ENCODE measurements at places on chromosomes 3 and 15.
A peak's percentile ranks its signal among the peaks of the same experiment; 100 is the strongest.

GRCh38 chr3:195876297-195877064, 31.9 kb downstream of the TNK2 start:
- DNase-seq, result no peak

- DNase-seq, result no peak
These were observed 1.5 kb downstream of the ZNF639 start for GRCh38 chr3:179324270-179324754.

GRCh38 chr3:115228266-115228665, 81.2 kb upstream of the ZBTB20 start:
- DNase-seq, result no peak

DNA sequence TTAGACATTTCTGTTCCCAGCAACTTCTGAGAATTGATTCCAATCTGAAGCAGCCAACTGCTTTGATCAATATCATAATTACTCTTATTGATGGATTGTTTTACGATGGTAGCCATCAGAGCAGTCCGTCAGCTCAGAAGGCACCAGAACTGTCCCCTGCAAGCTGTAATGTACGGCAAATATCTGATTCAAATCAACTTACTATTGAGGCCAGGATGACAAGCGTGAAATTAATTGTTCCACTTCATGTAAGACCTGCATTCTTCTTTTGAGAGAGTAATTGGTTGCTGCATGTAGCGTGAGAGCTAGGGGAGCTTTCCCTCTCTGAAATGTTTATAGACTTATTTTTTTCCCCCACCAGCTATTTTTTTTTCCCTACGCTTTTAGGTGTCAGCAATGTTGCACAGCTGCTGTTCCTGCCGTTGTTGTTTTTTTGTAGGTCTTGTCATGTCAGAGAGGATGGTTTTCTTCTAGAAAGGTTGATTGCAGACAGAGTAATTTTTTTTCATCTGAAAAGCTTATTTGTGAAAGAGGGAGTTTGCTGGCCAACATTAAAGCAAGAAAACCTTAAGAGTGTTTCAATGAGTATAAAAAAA, 134.9 kb downstream of the CACNA2D3 start:
- DNase-seq, result no peak

DNA sequence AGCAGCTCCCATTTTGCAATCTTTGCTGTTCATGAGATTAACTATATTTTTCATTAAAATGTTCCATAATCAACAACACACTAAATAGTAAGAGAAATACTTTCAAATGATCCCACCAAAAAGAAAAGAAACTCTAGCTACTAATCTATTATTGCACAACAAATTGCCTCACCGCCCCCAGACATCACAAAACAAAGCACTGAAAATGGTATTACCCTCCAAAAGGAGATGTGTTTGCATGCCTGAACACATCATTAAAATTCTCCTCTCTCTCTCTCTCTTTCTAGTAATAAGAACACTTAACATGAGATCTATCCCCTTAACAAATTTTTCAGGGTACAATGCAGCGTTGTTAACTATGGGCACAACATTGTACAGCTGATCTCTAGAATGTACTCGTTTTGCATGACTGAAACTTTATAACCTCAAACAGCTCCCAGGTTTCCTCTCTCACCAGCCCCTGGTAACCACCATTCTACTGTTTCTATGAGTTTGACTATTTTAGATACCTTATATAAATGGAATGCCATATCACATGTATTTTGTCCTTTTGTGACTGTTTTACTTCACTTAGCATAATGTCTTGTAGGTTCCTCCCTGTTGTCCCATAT, 33.1 kb downstream of the WNT5A start:
- no peak for DNase-seq

GRCh38 chr15:46278486-46279090, 643.8 kb downstream of the SQOR start:
- no peak for DNase-seq

GRCh38 chr15:35054380-35054779, 30.7 kb downstream of the NANOGP8 start:
- no peak for DNase-seq

DNA sequence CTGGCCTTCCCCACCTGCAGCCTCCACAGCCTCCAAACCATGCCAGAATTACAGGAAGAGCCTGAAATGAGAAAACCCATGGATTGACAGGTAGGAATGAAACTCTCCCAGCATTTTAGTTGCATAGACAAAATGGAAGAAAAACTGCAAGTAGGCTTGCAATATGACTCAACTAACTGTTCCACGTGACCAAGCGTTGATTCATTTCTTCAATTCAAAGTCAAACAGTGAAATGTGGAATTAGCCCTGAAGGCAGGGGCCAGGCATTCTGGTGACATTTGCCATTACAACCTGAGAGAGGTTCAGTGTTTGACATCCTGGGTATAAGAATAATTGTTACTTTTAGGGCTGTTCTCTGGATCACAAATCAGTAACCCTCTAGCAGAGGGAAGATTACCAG, 676.5 kb upstream of the CFAP20DC start:
- DNase-seq, result no peak

GRCh38 chr3:63918321-63918720, 6.1 kb upstream of the SCAANT1 start:
- no peak for DNase-seq

DNA sequence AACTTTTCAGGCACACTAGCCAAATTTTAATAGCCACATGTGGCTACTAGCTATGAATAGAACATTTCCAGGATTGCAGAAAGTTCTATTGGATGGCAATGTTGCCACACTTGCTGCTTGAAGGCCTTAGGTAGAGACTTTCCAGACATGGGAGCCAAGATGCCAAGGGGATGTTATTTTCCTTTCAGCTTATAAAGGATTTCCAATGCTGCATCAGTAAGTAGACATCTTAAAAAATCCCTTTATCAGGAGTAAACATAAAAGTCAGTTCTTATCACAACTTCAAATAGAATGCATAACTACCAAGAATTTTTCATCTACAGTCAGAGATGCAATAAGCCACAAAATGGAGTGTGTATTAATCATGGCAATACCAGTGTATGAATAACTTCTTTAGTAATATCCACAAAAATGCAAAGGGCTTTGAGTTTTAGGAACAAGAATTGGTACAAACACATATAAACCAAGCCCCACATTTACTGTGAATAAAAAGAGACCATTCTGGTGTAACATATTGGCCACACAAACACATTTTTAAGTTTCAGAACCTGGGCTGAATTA, 457.1 kb upstream of the ADAMTS9 start:
- DNase-seq, result no peak

DNA sequence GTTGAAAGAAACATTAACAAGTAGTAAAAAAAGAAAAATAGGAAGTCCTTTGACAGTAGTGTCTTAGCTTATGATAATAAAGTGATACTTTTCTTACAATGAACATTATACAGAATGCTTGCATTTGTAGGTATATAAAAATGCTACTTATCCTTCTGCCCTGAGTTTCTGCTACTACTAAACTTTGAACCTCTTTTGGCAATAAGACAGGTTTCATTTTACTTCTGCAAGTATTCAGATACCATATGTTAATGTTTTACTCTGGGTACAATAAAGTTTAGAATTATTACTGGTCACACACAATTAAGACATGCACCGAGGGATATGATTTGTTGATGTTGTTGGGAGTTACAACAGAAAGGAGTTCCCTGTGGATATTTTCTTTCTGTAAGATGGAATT, 57.9 kb downstream of the NEO1 start:
- no peak for DNase-seq

DNA sequence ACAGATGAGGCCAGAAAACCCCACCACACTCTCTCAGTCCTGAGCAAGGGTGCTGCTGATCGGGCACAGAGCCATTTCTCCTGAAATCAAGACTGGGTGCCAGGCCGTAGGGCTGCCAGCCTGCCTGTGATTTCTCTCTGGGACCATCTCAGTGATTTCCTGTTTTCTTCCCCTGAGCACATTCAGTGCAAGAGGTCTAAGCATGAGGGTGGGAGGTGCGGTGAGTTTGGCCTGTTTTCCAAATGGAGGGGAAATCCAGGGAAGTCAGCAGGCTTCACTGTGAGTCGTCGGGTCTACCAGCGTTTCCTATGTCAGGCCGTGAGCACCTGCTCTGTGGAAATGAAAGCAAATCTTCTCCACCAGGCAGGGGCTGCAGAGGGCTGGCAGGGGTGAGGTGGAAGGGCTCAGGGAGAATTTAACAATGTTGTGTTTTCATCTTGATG, 82.3 kb downstream of the ST6GAL1 start:
- DNase-seq, result no peak

GRCh38 chr15:48242015-48242414, 35.9 kb downstream of the SLC12A1 start:
- no peak for DNase-seq

DNA sequence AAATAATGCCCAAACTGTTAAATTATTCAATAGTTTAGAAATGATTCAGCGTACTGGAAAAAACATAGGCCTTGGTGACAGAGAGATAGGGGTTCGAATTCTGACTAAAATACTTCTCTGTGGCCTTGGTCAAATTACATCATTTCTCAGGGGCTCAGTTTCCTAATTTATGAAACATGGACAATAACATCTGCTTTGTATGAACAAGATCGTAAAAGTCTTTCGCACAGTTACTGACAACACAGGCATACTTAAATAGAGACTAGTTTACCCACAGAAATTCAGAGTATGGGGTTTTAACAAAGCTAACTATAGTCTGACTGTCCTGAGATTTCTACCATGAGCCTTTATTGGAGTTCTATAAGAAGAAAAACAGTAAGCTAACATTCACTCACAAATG, 440.4 kb downstream of the FHIT start:
- DNase-seq, result no peak

DNA sequence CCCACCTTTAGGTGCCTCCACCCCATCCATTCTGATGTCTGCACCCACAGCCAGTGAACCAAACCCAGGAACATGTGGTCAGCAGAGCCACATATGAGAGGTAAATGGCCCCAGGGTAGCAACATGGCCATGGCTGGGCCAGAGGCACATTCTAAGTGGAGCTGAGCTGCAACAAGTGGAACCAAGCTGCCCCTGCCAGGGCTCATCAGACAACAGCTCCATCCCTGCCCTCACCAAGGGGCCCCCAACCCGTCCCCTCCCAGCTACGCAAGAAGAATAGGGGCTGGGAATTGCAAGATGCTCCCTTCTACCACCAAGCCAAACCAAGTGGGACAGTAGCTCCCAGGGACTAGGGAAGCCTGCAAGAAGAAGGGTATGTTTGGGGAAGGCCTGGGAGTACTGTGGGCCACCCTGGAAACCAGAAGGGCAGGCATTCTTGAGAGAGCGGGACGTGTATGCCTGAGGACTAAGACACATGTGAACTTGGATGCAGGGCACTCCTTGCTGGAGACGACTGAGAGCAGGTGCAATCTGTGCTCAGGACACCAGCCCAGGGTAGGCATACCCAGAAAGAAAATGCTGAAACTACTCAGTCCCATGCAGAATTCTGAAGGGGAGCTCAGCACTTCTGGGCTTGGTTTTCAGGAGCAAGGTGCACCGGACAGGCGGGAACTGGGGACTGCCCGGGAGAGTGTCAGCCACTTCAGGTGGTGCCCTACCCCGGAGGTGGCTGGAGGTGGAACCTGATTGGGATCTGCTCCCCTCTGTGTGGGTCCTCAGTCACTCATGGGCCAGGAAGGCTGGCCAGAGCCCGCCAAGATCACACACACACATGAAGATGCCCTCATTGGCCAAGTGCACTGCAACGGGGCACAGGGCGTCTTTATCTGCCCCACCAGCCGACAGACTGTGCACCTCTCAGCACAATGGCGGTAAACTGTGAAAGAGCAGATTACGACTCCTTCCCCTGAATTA, 9.5 kb downstream of the MYL3 start:
- DNase-seq, result no peak

GRCh38 chr15:65404186-65404872, 18.4 kb downstream of the IGDCC4 start:
- no peak for DNase-seq

DNA sequence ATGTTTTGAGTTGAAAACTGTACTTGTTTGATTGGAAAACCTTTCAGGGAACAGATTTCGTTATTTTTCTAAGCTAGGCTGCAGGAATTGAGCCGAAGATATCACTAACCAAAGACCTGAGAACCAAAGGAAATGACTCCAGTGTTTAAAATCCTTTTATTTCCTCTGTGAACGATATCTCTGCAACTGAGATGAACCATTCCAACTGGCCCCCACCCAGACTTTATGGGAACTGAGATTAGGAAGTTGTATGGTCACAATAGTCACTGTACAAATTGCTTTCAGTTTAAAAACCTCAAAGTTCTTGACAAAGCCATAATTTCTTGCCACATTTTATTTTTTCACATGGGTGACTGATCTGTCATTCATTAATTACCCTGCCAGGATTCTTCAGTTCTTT, 232.4 kb downstream of the RBMS3 start:
- no peak for DNase-seq

DNA sequence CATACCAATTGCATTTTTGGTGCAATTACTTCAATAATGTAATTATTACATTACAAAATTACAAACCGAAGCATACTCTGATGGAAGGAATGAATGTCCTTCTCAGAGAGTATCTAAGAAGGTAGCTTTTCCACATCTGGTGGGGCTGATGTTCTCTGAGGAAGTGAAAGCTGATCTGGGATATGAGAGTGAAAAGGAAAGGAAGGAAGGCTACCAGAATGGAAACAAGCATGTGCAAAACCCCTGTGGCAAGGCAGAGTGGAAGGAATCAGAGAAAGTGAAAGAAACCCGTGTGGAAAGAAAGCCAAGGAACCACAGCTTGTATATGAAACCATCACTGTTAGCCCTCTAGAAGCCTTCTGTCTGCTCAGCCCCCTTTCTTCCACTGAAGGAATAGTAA, 35.3 kb upstream of the GOLGA8A start:
- DNase-seq, result no peak

DNA sequence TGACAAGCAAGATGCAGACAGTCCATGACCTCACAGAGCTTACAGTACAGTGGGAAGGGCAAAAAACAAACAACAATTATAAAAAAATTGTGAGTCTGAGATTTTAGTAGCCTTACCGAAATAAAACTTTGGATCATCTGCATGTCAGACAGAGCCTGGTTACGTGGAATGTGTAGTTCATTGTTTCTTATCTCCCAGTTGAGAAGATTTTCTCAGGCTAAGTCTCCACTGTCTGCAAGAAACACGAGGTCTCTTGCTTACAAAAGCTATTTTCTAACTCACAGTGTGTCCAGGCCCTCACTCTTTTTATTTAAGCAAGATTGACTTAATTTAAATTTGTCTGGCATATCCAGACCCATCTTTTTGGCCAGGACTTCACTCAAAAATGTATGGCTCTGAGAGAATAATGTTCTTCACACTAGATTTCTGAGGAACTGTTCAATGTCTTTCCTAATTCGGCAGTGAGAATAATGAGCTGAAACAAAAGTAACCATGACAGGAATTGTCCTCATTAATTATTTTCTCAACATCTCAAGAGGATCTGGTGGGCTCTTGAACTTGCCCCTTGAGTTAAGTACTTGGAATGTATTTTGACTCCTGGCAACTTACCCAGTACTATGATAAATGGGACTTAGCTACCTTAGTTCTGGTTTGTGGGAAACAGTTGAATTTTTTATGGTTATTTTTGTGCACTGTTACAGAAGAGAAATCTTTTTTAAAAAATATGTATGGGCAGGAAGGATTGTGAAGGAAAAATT, 265.1 kb upstream of the COL8A1 start:
- no peak for DNase-seq

GRCh38 chr3:104564045-104564643, 802.6 kb upstream of the ALCAM start:
- DNase-seq, result peak; percentile 50

- DNase-seq, result no peak
These were observed 37.4 kb downstream of the ZNF860 start for GRCh38 chr3:32018757-32019564.

GRCh38 chr3:126948980-126949535, 33.9 kb upstream of the PLXNA1 start:
- peak; percentile 79 for DNase-seq
